HepG2 (cell line): ENCODE measurements at places on chromosomes 6 and 20. TPM values are rescaled to one million over a fixed set of nuclear protein-coding genes. Genes with fewer than 3 reads are reported as not detected.
A peak's percentile ranks its signal among the peaks of the same experiment; 100 is the strongest.

Gene BACH2
- not detected in 2 replicates for total RNA-seq

DNA sequence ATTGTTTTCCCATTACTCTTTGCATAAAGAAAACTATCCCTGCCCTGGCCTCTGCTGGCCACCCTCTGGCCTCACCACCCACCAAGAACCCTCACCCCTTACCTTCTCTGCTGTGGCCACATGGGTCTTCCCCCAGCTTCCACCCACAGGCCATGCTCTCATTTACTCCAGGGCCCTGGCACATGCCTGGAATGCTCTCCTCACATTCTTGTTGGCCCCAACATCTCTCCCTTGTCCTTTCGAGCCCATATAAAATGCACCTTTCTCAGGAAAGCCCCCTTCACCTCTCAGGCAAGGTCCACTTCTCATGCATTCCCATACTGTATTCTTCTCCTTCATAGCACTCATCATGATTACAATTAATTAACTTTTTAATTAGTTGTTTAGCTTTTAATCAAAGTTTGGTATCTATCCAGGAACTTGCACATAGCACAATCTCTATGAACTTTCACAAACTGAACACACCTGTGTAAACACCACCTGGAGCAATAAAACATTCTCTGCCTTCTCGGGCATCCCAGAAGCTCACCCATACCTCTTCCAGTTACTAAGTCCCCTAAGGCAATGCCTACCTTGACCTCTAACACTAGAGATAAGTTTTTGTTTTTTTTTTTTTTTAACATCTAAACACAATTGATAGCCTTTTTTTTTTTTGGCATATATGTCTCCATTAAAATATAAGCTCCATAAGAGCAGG lies 617.2 kb downstream of the PTPRT start:
- H3K27ac ChIP-seq = no peak overlapping the region
- H3K36me3 ChIP-seq = no peaks in the 10 kb centered on the region
- H3K4me3 ChIP-seq = no peak overlapping the region
- H3K4me1 ChIP-seq = no peaks in the 10 kb centered on the region

GRCh38 chr6:85660181-85660611 lies 17.5 kb upstream of the SYNCRIP start:
- no peaks in the 10 kb centered on the region for H3K36me3 ChIP-seq
- H3K27me3 ChIP-seq = no peaks in the 10 kb centered on the region
- DNase-seq = peak; percentile 59
- no peak overlapping the region for H3K27ac ChIP-seq
- H3K4me3 ChIP-seq = peak overlapping the region; percentile 60
- peaks cover 4% of the 10 kb centered on the region; the same call in 1 of the 2 replicates for H3K4me1 ChIP-seq

- no peak for DNase-seq
- H3K4me3 ChIP-seq = no peak overlapping the region
- peaks cover 18% of the 10 kb centered on the region for H3K4me1 ChIP-seq
- no peaks in the 10 kb centered on the region; the same call in 2 of the 3 replicates for H3K27me3 ChIP-seq
Measured at GRCh38 chr20:3199976-3200755, 4.3 kb downstream of the DDRGK1 start.

- no peaks in the 10 kb centered on the region for H3K36me3 ChIP-seq
- no peaks in the 10 kb centered on the region for H3K4me1 ChIP-seq
- no peak overlapping the region for H3K4me3 ChIP-seq
- peak; percentile 12 for DNase-seq
- H3K27ac ChIP-seq = no peak overlapping the region
Measured at GRCh38 chr6:148608199-148608951, 138.5 kb upstream of the UST start.

- no peaks in the 10 kb centered on the region for H3K4me1 ChIP-seq
- no peak for DNase-seq
- H3K4me3 ChIP-seq = no peak overlapping the region
- no peaks in the 10 kb centered on the region for H3K36me3 ChIP-seq
- peaks cover 27% of the 10 kb centered on the region; the same call in 2 of the 3 replicates for H3K27me3 ChIP-seq
Measured at GRCh38 chr20:51372966-51373365, 169.6 kb downstream of the NFATC2 start.

DNA sequence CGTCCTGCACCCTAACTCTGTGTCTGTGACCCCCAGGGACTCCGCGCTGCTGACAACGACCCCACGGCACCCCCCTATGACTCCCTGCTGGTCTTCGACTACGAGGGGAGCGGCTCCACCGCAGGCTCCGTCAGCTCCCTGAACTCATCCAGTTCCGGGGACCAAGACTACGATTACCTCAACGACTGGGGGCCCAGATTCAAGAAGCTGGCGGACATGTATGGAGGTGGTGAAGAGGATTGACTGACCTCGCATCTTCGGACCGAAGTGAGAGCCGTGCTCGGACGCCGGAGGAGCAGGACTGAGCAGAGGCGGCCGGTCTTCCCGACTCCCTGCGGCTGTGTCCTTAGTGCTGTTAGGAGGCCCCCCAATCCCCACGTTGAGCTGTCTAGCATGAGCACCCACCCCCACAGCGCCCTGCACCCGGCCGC lies 129.0 kb downstream of the TAF4 start:
- peaks cover 49% of the 10 kb centered on the region for H3K27me3 ChIP-seq
- no peak for DNase-seq
- H3K4me1 ChIP-seq = no peaks in the 10 kb centered on the region
- no peak overlapping the region for H3K27ac ChIP-seq
- no peaks in the 10 kb centered on the region for H3K36me3 ChIP-seq

Gene BPIFB1
- total RNA-seq = 0.18 and 0.82 TPM in 2 replicates

- H3K36me3 ChIP-seq = no peaks in the 10 kb centered on the region
- H3K4me3 ChIP-seq = no peak overlapping the region
- H3K4me1 ChIP-seq = 0 out of 2 replicates have a peak, but pooled peaks cover 5% of the 10 kb centered on the region
- no peaks in the 10 kb centered on the region for H3K27me3 ChIP-seq
Measured at GRCh38 chr6:82129797-82130196, 117.7 kb downstream of the IBTK start.

- H3K4me3 ChIP-seq = no peak overlapping the region
- no peaks in the 10 kb centered on the region for H3K36me3 ChIP-seq
- DNase-seq = no peak
- H3K4me1 ChIP-seq = no peaks in the 10 kb centered on the region
Measured at GRCh38 chr6:97591955-97592354, 308.9 kb upstream of the MMS22L start.

DNA sequence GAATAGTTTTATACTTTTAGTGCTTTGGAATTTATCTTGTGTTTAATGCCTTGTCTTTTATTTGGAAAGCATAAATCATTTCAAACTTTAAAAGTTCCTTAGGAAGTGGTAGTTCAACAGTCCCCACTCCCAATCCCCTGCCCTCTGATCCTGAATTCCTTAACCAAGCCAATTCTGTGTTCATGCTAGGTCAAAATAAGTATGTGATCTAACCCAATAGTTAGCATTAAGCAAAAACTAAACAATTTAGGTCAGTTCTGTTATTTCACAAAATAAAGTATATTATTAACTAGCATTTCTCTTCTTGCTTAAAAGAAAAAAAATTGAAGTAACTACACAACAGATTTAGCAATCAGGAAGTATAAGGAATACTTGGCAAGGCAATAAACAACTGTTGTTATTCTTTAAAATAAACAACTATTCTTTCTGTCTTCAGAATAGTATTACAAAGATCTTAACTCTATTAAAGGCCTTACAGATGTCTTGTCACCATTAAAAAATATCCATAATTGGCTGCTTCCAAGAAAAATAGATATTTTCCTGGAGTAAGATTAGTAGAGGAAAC lies 37.0 kb downstream of the AKIRIN2 start:
- DNase-seq = no peak
- no peak overlapping the region for H3K27ac ChIP-seq
- H3K4me3 ChIP-seq = no peak overlapping the region
- peaks cover 6% of the 10 kb centered on the region; the same call in 1 of the 3 replicates for H3K36me3 ChIP-seq
- peaks cover 48% of the 10 kb centered on the region for H3K4me1 ChIP-seq
- H3K27me3 ChIP-seq = no peaks in the 10 kb centered on the region

Gene HCK
- not detected in 2 replicates for total RNA-seq

GRCh38 chr6:23380465-23380864 lies 745.5 kb upstream of the NRSN1 start:
- H3K4me3 ChIP-seq = no peak overlapping the region
- H3K4me1 ChIP-seq = no peaks in the 10 kb centered on the region
- no peak for DNase-seq

GRCh38 chr20:63021356-63022321 lies 14.9 kb upstream of the BHLHE23 start:
- H3K4me3 ChIP-seq = no peak overlapping the region
- DNase-seq = no peak
- no peaks in the 10 kb centered on the region for H3K36me3 ChIP-seq
- no peaks in the 10 kb centered on the region for H3K4me1 ChIP-seq
- H3K27ac ChIP-seq = no peak overlapping the region
- H3K27me3 ChIP-seq = peaks cover 96% of the 10 kb centered on the region

Gene NXT1
- total RNA-seq = 65.9 and 69.7 TPM in 2 replicates

- H3K36me3 ChIP-seq = no peaks in the 10 kb centered on the region
- no peak for DNase-seq
- peaks cover 6% of the 10 kb centered on the region for H3K4me1 ChIP-seq
- H3K27ac ChIP-seq = no peak overlapping the region
- H3K4me3 ChIP-seq = no peak overlapping the region
Measured at GRCh38 chr6:18579869-18580268, 192.7 kb downstream of the RNF144B start.

DNA sequence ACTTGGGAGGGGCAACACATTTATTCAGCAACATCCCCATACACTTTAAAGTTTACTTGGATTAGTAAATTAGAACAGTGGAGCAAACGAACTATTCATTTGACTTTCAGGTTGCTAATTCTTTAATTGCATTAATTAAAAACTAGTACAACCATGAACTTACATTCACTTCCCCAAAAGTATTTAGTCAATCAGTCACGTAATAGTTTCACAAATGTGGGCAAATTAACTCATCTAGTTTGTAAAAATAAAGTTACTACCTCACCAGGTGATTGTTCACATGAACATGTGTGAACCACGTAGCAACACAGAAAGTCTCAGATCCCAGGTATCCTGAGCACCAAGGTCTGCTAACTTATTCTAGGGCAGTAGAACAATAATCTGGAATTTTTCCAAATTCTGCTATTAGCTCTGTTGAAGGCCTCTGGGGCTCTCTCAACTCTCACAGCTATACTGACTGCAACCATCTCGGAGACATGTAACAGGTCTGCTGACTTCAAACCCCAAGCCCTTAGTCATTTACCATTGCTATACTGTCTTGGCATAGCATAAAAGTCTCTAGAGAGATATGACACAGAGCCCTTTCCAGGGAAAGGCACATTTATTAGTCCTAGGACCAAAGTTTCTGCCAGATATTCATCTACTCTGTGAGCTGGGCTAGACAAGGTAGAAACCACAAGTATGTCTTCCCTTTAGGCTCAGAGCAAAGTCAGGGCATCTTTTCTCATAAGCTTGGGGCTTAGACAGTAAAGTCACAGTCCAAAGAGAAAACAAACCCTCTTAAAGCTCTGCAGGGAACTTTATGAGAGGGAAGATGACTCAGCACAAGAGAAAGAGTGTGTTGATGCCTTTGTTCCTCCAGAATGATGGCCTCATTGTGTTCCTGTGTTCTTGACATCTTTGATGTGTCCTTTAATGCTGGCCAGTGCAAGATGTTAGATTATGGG lies 50.9 kb upstream of the CCDC28A start:
- no peaks in the 10 kb centered on the region for H3K27me3 ChIP-seq
- H3K27ac ChIP-seq = no peak overlapping the region
- no peaks in the 10 kb centered on the region for H3K36me3 ChIP-seq
- no peak overlapping the region for H3K4me3 ChIP-seq
- peaks cover 27% of the 10 kb centered on the region for H3K4me1 ChIP-seq
- DNase-seq = peak; percentile 19

GRCh38 chr6:145155873-145156782 lies 579.2 kb downstream of the EPM2A start:
- H3K36me3 ChIP-seq = no peaks in the 10 kb centered on the region
- no peak overlapping the region for H3K27ac ChIP-seq
- no peaks in the 10 kb centered on the region for H3K4me1 ChIP-seq
- H3K27me3 ChIP-seq = no peaks in the 10 kb centered on the region; the same call in 1 of the 2 replicates
- no peak for DNase-seq

Gene CCN6
- not detected in 2 replicates for total RNA-seq

GRCh38 chr20:48620507-48621375 lies 207.1 kb downstream of the PREX1 start:
- H3K27me3 ChIP-seq = peaks cover 29% of the 10 kb centered on the region; the same call in 2 of the 3 replicates
- 0 out of 2 replicates have a peak overlapping the region, but pooled peaks have one; percentile 5 for H3K4me3 ChIP-seq
- peak; percentile 86 for DNase-seq
- peaks cover 11% of the 10 kb centered on the region for H3K4me1 ChIP-seq
- no peak overlapping the region for H3K27ac ChIP-seq

DNA sequence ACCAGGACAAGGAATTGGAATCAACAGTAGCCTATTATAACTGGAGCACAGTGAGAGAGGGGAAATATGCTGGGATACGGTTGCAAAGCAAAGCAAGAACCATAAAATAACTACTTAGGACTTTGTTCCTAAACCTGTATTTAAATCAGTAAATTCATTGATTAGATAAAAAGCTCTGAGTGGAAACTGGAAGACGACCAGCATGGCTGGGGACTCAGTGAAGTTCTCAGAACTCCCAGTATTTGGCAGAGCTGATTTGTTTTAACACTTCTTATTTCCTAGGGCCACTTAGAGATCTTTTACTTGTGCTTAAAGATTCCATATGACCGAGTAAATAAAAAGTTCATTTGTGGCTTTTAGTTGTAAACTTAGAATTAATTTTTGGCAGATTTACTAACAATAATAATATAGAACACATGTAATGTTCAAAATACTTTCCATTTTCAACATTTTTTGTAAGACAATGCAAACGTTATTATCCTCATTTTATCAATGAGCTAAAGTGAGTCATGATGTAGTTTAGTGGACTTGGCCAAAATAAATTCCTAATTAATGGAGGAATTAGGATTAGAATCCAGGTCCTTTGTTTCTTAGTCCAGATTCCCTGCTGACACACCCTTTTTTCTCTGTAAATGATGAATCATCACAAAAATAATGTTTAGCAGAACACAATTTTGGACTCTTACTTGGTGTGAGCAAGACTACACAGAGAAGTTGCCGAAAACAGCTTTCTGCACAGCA lies 392.9 kb downstream of the GJA1 start:
- H3K27ac ChIP-seq = no peak overlapping the region
- DNase-seq = no peak
- H3K4me3 ChIP-seq = no peak overlapping the region

Gene C6orf58
- not detected in 2 replicates for total RNA-seq

DNA sequence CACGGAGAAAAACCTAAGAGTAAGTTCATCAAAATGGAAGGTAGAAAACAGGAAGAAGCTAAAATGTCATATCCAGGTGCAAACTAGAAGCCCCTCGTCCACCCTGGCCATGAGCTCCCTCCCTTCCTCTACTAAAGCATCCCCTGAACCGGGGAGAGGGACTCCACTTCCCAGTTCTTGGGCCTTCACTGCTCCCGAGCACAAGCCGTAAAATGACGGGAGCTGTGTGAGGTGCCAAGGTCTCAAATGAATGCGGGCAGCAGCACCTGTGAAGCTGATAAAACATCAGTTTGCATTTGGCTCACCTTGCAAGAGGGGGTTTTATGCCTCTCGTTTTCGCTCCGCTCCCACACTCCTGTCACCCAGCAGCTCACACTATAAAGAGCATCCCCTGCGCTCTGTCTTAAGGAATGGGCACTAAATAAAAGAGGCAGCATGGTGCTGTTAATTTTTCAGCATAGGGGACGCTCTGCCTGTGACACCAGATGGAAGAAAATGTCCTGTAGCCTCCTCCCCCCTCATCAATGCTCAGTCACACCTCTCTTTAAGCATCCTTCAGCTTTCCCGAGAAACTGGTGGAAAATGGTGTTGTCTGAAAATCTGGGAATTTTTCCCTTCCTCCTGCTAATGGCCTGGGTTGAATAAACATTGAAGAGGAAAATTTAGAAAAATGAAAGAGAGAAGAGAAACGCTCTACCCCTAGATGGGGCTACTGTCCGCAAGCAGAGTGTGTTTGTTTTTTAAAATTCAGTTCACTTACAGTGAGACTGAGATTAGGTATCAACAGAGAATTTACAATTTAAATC lies 563.0 kb upstream of the AGPAT4 start:
- H3K27ac ChIP-seq = no peak overlapping the region
- H3K4me3 ChIP-seq = no peak overlapping the region
- H3K27me3 ChIP-seq = no peaks in the 10 kb centered on the region; the same call in none of the 2 replicates
- H3K4me1 ChIP-seq = peaks cover 23% of the 10 kb centered on the region
- peak; percentile 35 for DNase-seq

Gene SCRT2
- not detected in 2 replicates for total RNA-seq

Gene ERVFRD-1
- not detected in 2 replicates for total RNA-seq
